Cortex of kidney (tissue), 1 donor: ENCODE measurements at places on chromosomes 2 and 18.

- no peak for DNase-seq
Observed at GRCh38 chr2:216601632-216602409, 31.4 kb upstream of the IGFBP2 start.

DNA sequence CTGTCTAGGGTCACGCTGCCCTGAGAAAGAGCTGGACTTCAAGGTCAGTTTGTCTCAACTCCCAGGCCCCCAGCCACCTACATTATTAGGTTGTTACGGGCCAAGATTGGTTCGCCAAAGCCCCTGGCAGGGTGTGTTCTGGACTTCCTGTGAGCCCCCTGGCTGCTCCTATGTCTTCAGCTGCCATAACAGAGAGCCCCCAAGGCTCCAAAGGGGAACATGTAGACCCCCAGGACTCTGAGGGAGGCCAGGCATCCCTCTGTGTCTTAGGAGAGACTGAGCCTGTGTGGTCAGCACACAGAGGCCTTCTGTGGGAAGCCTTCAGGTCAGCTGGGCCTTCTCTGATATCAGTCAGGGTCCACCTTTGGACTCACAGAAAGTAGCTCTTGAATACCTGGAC lies 58.3 kb downstream of the INHBB start:
- DNase-seq: no peak

- DNase-seq: no peak
Observed at GRCh38 chr18:64244571-64244970, 95.7 kb upstream of the LINC00305 start.

DNA sequence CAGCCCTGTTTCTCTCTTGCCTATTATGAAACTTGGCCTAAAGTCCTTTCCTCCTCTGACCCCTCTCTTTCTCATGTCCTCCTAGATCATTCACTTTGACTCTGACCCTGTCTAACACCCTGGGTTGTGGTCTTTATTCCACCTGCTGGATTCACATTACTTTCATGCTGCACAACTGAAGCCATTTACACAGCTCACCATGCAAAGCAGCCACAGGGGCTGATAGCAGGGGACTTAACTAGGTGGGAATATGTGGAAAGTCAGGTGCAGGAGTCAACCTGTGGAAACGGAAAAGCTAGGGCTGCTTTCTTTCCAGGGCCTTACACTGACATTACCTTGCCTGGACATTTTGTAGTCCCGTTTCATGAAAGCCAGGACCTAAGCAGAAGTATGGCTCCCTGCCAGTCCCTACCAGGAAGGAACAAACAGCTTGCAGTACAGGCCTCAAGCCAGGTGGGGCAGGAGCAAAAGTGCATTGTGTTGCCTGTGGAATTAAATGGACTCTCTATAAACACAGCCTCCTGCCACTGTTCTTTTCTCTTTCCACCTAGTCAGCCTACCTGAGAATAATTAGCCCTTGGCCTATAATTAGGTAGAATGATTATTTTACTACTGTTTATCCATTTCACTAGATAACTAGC lies 11.8 kb downstream of the MAPRE3 start:
- DNase-seq: no peak

DNA sequence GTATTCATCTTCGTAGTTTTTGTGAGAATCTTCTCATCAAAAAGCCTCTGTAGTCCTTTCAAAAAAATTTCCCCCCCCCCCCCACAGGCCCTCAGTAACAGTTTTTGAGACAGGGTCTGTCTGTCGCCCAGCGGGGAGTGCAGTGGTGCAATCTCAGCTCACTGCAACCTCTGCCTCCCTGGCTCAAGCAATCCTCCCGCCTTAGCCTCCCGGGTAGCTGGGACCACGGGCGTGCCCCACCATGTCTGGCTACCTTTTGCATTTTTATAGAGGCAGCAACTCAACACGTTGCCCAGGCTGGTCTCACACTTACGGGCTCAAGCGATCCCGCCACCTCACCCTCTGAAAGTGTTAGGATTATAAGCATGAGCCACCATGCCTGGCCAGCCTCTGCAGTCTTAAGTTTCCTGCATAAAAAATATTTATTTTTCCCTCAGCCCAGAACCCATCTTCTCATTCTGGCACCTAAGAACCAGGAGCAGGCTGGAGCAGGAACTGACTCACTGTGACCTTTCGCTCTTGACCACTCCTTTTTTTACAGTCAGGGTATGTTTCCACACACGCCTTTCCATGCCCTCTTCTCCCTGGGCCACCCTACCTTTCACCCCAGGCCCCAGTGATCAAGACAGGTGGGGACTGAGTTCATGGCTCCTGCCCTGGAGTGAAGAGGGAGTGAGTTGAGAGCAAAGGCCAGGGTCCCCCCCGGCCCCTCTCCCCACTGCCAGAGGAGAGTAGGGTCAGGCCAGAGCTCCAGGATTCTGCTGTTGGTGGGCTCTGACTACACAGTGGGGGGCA lies 32.5 kb upstream of the NT5DC4 start:
- DNase-seq: no peak

- DNase-seq: no peak
Observed at GRCh38 chr2:28591711-28592335, 96.0 kb downstream of the PLB1 start.

DNA sequence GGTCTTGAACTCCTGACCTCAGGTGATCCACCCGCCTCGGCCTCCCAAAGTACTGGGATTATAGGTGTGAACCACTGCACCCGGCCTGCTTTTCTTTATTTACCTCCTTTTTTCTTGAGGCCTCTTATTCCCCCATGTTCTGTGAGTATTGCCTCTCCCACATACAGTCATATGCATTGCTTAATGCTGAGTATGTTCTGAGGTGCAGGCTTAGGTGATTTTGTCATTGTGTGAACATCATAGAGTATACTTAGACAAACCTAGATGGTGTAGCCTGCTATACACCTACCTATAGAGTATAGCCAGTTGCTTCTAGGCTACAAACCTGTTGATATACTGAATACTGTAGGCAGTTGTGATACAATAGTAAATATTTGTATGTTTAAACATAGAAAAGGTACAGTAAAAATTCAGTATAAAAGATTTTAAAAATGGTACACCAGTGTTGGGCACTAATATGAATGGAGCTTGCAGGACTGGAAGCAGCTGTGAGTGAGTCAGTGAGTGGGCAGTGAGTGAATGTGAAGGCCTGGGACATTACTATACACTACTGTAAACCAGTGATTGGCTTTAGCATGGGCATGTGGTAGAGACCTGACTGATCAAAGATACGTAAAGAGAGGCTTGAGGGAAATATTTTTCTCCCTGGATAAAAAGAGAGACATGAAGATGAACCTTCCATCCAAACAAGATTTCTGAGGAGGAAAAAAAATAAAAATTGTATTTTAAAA lies 17.6 kb downstream of the SLC39A10 start:
- DNase-seq: no peak

DNA sequence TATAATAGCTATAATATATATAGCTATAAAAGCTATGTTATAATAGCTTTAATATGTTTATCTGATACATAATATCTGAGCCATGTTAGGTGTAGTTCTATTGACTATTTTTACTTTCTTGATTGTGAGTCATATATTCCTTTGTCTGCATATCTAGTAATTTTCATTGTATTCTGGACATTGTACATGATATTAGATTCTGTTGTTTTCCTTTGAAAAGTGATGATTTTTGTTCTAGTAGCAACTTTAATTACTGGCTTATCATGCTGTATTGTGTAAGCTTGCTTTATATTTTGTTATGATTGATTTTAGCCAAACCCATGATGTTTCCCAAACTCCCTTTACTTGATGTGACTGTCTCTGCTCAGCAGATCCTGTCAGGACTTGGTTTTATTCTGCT lies 125.7 kb upstream of the TCF4 start:
- no peak for DNase-seq

DNA sequence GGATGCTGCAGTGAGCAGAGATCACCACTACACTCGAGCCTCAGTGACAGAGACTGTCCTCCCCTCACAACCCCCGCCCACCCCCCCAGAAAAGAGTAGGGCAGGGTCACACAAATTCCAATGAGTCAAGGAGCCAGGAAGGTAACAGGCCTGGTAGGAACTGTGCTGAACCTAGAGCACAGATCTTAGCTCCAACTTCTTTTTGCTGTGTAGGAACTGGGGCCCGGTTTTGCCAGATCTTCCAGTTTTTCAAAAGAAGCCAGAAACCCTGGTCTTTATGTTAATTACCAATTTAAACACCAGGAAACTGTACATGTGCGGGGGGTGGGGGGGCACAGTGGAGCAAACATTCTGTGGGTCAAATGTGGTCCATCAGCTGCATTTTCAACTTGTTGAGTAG lies 71.0 kb downstream of the PRPF40A start:
- no peak for DNase-seq

DNA sequence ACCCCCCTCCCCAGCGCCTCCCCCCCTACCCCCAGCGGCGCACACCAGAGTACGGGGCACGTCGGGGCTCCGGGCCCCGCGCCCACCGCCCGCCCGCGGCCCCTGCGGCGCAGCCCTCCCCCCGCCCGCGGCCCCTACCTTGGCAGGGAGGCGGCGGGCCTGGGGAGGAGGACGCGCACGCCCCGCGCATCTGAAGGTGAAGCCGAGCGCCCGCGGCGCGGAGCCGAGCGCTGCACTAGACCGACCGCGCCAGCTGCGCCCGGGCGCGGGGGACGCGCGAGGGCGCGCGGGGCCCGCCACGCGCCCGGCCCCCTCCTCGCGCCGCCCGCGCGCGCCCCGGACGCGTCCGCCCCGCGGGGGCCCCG lies at the start of gene ZNF516:
Gene ZNF516, minus strand, starts transcription at position 237 of the 365 bp plus-strand sequence. CDS start 52,188 bp downstream, outside the sequence.
- DNase-seq: no peak

DNA sequence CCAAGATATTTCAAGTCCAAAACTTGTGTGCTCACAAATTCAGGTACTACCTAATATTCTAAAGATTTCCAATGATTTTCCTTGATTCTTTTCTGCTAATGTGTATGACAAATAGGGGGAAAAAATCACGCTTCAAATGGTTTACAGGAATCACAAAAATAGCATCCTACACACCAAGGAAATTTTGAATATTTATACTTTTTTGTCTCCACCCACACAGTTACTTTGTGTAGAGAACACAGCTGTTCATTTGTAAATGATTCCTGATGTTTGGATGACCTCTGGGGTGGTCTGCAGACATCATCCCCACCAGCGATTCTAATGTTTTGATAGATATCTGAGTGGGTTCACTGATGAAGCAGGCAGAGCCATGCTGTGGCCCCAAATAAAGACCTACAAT lies 260.6 kb upstream of the NCKAP5 start:
- DNase-seq: no peak

DNA sequence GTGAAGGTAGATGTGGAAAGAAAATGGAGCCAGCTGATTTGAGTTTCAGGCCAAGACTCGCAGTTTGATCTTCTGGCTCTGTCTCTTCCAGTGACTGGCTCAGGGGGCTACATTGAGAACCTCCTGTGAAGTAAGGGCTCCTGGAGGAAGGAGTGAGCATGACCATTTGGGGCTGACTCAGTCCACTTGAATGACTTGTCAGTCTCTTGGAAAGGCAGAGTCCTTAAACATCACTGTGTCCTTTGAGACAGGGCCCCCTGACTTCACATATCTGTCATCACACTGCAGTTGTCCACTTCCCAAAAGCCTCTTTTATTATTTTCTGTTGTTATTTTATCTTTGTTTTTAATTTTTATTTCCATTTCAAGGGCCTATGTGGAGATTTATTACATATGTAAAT lies 204.6 kb upstream of the APCDD1 start:
- no peak for DNase-seq

- DNase-seq: no peak
Observed at GRCh38 chr2:199452260-199452990, 5.3 kb downstream of the SATB2 start.

GRCh38 chr2:63862806-63863205 lies 21.1 kb downstream of the UGP2 start:
- no peak for DNase-seq

- DNase-seq: no peak
Observed at GRCh38 chr2:144215701-144216675, 303.9 kb downstream of the ZEB2 start.

GRCh38 chr2:29700560-29700959 lies 220.8 kb downstream of the ALK start:
- no peak for DNase-seq

DNA sequence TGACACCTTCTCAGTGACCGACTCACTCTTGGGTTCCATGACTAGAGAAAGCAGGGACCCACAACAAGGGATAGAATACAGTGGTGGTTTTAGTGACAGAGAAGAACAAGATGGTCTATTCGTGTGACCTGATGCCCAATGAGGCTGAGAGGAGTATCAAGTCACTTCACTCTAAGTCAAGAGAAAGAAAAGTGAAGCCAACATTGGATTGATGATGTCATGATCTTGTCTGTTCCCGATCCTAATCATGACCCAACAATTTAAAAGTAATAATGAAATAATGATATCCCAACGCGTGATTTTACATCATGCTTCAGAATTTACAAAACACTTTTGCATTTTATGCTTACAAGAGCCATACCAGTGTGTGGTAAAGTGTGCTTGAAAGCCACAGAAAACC lies 155.6 kb upstream of the POU3F3 start:
- no peak for DNase-seq

DNA sequence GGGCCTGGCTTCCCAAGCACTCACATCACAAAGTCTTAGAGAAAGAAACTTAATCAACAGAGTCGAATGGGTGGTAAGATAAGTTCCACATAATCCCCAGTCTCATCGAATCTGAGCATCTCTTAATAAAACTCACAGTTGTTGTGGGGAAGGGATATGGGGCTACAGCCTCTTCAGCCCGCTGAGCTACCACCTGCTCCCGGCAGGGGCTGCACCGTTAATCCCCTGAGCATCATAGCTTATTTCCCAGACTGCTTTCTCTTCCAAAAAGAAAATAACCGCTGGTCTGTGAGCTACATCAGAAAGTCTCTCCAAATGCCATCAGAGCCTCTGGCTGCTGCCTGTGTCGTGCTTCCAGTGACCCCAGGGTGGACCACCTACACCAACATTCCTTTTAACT lies 139.4 kb upstream of the CELF4 start:
- no peak for DNase-seq

DNA sequence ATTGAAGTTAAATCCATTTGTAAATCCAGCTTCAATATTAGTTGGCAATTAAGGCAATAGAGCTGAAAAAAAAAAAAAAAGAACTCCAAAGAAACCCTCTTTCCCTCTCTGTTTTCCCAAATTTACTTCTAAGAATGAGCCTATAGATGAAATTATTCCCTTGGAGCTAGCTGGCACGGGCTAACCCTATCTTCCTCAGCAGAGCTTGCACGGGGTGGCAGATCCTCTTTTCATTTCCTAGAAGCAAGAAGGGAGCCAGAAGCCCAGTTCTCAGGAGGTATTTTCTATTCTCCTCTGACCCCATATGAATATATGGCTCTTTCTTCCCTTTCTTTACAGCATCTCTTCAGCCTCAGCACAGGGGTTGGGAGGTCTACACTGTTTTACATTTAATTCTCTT lies 426.0 kb downstream of the TGIF1 start:
- no peak for DNase-seq
